ENCODE measurements at places on chromosomes 2 and 18.

DNA sequence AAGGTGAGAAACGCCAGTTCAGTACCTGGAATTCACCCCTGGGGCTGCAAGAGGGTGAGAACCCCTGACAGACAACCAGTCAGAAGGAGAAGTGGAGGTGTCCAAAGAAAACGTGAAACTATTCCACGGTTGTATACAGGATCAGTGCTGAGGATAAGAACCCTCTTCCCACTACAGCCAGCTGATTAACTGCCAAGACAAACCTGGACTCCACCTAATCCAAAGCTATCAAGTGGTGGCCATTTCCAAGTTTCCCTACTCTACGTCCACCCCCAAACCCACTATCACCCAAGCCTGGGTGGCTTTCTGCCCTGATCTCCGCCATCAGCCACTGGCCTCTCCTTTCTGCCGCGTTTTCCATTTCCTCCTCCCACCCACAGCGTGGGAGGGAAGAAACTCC is 312.3 kb upstream of the ID2 start:
- no peak for DNase-seq

DNA sequence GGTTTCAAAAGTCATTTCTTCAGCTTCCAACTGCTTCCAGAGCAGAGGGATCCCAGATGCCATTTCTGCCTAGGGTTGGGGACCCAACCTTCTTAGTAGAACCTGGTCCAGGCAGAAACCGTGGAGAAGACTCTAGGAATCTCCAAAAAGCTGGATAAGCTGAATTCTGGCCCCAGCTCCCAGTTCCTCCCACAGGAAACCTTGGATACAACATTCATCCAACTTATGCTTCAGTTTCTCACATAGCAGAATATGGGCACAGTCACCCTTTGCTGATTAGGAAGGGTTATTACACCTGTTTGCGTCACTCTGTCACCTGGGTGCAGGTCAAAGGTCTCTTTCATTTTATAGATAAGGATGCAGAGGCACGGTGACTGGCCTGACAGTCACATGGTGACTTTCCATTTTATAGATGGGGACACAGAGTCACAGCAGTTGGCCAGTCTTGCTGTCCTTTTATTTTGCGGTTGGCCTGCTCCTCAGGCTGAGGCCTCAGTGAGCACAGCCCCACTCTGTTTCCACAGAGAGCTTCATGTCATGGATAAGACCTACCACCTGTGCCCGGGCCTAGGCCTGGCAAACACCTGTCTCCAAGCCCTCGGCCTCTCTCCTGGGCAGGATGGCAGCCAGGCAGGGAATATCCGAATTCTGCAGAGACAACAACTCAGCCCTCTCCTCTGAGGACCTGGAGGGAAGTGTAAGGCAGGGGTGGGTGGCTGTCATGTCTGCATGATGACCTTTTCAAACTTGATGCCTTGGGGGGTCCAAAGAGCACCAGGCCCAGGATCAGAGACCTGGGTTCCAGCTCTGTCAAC is 148.8 kb downstream of the SMAD7 start:
- DNase-seq = no peak

DNA sequence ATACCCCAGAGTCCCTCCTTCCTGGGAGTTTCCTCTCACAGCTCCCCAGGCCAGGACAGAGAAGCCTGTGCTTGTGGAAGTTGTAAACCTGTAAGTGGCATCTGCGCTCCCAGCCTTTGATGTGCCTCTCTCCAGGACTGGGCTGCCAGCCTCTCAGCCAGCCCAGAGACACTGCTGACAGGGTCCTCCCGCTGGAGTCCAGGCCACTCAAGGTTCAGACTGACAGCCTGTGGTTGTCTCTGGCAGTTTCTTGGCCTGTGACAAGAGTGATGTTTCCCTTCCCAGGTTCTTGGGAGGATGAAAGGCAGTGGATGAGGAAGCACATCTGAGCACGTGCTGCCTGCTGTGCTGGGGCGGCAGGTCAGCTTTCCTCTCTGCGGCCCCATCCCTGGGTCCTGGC is 3.0 kb downstream of the SLC35F6 start:
- DNase-seq = no peak

DNA sequence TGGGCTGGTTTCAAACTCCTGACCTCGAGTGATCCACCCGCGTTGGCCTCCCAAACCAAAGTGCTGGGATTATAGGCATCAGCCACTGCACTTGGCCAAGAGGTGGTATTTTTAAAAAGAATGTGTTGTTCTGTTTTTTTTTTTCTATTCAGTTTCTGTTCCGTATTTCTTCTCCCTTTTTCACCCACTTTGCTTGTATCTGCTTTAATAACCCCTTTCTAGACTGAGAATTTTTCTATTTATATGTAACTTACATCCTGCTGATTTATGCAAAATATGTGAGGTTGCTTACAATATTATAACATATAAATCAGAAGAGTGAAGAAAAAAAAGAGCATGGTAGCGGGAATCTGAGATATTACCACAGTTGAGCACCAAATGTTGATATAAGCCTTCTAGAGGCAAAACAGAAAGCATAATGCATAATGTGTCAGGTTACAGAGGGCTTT is 17.2 kb upstream of the LYPD6B start:
- no peak for DNase-seq

DNA sequence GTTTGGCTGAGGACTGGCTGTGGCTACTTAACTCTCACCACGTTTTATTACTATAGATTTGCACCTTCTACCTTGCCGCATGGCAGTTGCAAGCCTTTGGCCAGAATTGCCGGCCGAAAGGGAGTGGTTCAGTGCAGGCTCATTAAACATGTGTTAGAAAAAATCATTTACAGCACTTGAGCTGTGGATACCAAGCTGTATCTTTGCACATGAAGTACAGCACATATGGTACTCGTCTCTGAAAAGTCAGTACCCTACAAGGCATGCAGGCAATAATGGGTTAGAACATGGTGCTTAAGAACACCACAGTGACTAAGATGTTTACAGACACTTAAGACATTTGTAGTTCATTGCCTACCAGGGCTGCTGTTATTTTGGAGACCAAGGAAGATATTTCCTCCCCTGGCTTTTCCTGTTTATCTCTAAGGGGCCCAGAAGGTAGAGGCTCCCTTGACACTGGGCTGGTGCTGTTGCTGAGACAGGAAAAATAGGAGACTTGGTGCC is 103.1 kb downstream of the ZNF532 start:
- DNase-seq = no peak

DNA sequence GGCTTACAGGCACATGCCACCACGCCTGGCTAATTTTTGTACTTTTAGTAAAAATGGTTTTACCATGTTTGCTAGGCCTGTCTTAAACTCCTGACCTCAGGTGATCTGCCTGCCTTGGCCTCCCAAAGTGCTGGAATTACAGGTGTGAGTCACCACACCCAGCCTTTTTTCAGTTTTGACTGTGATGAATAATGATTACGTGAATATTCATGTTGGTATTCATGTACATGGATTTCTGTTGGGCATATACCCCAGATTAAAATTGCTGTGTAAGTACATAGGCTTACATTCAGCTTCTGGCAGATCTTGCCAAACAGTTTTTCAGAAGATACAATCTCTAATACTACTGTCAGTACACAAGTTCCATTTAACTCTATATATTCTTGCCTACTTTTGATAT is 20.9 kb downstream of the SLC39A10 start:
- DNase-seq = no peak

DNA sequence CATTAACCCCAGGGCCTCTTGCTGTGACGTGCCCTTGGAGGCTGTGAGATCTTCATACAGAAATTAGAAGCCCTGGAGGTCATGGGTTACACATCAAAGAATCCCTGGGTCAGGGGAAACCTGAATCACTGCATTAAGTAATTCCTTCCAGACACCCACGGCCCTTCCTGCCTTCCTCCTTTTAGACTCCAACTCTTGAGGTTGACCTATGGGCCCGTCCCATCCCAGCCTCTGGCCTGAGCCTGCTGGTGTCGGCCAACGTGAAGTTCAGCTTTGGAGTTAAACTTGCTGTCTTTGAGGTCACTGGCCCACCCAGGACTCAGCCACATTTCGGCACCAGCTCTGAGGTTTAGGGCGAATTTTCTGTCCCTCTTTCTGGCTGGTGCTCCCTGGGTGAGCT is 198.3 kb downstream of the ACKR3 start:
- no peak for DNase-seq

DNA sequence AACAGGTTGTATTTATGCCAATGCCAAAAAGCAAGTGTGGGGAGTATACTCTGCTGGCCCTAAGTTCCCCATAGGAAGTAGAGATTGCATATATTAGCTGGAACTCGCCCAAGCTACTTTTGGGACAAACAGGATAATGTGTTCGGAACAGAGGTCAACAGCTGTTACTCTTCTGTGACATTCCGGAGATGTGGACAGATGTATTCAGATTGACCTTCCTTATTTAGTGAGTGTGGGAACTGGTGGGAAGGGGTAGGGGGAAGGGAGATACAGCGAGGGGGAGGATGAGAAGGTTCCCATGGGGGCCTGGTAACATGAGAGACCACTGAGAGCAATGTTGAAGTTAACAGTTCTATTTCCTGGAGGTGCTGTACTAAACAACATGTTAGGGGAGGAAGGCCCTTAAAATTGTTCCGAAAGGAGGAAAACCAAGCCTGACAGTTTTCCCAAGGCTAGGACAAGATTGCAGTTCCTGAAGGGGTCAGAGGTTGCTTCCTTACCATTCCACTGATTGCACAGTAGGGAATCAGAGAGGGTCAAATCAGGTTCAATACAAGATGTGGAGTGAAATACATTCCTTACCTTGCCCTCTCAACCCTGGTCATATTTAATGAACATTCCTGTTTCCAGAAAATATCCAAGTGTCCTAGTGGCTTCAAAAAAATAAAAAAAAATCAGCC is 14.3 kb upstream of the CD28 start:
- no peak for DNase-seq

DNA sequence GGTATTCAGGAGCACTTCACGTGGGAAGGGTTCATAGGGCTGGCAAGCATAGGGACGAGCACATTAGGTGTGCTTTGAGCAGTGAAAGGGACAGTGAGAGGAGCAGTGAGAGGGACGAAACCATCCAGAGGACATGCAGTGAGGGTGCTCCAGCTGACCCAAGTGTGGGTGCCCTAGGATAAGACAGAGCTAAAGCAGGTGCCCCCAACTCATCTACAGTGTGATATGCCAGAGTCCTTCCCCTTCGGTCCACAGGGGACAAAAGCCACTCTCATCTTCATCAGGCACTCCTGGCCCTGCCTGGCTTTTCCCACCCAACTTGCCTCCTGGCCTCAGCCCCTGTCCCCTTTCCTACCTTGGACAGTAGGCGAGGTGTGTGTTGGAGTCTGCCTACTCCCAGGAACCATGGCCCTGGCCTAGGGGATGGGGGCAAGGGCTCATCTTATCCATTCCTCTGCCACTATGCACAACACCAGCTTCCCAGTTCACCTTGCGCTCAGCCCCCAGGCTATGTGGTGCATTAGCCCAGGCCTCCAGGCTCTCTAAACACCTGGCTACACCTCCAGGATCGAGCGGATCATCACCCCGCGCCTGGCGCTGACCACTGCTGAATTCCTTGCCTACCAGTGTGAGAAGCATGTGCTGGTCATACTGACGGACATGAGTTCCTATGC is 16.1 kb upstream of the ANKRD53 start:
- DNase-seq = no peak

GRCh38 chr2:66929632-66930338 is 467.3 kb upstream of the ETAA1 start:
- DNase-seq = peak; percentile 26

DNA sequence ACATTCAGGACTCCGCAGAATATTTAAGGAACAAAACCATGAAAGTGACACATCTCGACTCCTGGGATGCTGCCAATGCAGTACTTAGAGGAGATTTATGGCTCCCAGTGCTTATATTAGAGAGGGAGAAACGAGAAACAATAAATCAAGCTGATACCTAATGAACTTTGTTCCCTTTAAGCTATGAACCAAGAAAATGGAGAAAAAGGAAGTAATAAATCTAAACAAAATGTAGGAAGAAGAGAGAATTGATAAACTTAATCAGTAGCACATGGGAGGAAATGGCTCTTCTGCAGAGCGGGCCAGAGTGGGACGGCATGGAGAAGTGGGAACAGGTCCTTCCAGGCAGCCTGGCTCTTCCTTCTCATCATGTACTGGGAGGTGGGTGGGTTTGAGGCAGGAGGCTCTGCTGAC is 42.7 kb downstream of the NPPC start:
- peak; percentile 16 for DNase-seq

DNA sequence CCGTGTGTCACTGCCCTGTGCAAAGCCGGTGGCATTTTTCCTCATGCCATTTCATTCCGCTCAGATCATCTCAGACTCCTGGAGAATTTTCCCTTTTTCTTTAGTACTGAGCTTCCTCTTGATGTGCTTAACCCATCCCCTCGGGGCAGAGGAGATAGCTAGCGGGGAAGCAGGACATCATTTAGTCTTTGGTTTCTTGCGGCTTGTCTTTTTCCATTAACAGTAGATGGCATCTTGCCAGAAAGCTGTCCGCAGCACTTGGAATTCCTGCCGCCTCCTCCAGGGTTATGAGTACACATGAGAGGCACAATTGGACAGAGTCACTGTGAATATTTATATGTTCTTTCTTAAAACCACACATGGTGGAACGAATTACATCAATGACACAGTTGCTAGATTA is 226.6 kb downstream of the ALPK2 start:
- no peak for DNase-seq

GRCh38 chr2:159160954-159161353 is 125.5 kb downstream of the WDSUB1 start:
- DNase-seq = no peak

- no peak for DNase-seq
These were observed 8.7 kb upstream of the TFCP2L1 start for GRCh38 chr2:121293450-121294325.

GRCh38 chr18:26309281-26309680 is 83.0 kb downstream of the TAF4B start:
- DNase-seq = no peak

DNA sequence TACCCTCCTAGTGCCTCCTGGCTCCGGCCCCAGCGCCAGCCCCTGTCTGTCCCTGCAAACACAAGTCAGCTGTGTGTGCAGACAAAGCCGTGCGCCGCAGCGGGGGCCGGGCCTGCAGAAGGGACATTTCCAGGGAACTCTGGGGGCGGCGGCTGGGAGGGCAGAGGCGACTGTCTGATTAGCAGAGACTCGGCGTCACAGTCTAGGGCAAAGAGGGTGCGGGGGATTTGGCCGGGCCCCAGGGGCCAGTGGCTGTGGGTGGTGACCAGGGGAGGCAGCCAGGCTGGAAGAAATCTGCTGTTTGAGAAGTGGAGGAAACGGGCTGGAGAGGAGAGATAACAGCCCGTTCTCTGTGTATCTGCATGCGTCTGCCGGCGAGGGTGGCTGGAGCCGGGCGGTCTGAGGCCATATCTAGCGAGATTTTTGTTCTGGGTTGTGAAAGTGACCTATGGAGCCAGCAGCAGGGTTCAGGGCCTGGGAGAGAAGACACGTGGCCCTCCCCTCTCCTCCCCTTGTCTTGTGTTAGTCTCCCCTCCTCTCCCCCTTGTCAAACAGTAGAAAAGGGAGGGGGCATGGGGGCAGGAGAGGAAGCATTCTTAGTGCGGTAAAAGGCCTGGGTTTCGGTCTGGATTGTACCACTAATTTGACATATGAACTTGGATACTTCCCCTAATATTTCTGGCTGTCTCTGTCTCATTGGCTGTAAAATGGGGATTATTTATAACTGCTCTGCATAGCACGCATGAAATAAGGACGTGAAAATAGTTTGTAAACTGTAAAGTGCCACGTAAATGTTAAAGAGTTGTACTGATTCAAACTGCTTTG is 169.4 kb downstream of the SMAD7 start:
- DNase-seq = peak; percentile 27
